T-helper 1 cell (primary cell): ENCODE measurements at places on chromosomes 5 and 9.
A peak's percentile ranks its signal among the peaks of the same experiment; 100 is the strongest.

GRCh38 chr9:68560071-68560844 is 19.6 kb upstream of the TMEM252 start:
- DNase-seq, result peak; percentile 17

DNA sequence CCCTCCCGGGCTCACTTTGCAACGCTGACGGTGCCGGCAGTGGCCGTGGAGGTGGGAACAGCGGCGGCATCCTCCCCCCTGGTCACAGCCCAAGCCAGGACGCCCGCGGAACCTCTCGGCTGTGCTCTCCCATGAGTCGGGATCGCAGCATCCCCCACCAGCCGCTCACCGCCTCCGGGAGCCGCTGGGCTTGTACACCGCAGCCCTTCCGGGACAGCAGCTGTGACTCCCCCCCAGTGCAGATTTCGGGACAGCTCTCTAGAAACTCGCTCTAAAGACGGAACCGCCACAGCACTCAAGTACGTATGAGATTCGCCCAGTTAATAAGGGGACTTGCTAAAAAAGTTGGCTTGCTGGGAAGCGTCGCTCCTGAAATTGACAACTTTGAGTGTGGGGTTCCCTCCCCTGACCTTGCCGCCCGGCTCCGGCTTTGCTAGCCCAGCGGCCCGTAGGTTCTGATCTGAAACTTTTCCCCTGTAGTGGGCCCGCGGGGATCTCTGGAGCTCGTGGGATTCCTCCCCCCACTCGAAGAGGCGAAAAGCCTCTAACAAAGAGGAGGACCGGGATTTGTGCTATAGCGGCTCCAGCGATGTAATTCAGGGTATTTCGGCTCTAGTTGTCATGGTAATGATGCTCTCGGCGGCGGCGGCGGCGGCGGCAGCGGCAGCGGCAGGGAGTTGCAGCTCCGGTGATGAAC is 572 bp downstream of the NR4A3 start:
- peak; percentile 33 for DNase-seq

GRCh38 chr5:80141147-80141671 is 106.1 kb downstream of the THBS4 start:
- DNase-seq, result no peak

DNA sequence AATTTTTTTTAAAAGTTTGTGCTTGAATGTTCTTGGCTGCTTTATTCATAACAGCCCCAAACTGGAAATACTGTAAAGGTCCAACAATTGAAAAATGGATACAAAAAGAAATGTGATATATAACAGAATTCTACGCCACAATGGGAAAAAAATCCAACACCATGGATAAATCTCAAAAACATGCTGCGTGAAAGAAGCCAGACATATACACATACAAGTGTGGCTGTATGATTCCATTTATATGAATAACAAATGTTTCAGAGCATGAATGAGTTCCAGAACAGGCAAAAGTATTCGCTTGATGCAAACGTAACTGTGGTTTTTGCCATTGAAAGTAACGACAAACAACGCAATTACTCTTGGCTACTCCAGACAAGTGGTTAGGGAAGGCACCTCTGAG is 7.2 kb upstream of the SFXN1 start:
- DNase-seq, result no peak
